GM18507 (cell line): ENCODE measurements at places on chromosomes 13 and 19.

DNA sequence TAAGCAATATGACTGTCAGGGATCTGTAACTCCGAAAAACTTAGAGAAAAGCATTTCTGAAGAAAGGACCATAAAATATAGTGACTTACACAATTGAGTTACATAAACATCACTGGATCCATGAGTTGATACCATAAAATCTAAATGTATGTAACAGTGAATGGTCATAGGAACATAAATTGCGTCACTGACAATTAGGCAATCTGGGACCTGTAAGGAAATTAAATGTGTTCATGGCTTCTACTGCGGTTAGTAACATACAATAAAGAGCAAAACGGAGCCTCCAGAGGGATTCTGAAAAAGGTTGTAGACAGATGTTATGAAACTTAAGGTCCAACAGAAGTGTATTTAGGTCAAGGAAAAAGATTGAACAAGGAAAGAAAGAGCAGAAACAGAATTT is 27.1 kb downstream of the POU4F1 start:
- DNase-seq = no peak

GRCh38 chr13:107743526-107743925 is 471.8 kb downstream of the LIG4 start:
- no peak for DNase-seq

DNA sequence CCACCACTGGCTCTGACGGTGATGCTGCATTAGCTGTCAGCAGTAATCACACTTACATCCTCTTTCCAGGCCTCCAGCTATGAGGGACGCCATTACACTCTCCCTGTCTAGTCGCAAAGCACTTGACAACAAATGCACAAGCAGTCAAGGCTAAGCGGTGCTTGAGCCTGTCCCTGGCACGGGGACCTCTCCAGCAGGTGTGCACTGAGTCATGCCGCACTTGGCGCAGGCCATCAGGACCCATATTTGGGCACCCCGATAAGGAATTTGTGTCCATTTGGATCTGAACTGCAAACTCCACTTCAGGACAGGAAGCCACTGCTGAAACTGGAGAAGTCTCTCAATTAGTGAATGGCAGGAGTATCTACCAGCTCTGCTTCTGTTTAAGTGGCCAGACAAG is 301.9 kb upstream of the OBI1 start:
- no peak for DNase-seq

DNA sequence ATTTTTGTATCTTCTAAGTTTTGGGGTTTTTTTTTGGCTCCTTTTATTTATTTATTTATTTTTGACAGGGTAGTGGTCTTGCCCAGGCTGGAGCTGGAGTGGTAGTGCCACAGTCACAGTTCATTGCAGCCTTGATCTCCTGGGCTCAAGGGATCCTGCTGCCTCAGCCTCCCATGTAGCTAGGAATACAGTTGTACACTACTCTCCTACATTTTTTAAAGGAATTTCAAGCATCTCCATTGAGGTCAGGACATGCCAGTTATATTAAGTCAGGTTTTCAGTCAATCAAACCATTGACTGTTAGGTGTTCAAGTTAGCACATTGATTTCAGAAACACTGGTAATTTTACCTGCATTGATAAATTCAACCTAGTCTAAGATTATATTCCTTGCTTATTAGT is 480.5 kb upstream of the SPRY2 start:
- DNase-seq = no peak

- no peak for DNase-seq
These were observed 8.9 kb downstream of the ZNF586 start for GRCh38 chr19:57778336-57778735.

- DNase-seq = peak; percentile 1
These were observed 1074.3 kb upstream of the PCDH9 start for GRCh38 chr13:68304286-68304893.

- no peak for DNase-seq
These were observed 2.6 kb downstream of the GRIK5 start for GRCh38 chr19:42067315-42067888.

DNA sequence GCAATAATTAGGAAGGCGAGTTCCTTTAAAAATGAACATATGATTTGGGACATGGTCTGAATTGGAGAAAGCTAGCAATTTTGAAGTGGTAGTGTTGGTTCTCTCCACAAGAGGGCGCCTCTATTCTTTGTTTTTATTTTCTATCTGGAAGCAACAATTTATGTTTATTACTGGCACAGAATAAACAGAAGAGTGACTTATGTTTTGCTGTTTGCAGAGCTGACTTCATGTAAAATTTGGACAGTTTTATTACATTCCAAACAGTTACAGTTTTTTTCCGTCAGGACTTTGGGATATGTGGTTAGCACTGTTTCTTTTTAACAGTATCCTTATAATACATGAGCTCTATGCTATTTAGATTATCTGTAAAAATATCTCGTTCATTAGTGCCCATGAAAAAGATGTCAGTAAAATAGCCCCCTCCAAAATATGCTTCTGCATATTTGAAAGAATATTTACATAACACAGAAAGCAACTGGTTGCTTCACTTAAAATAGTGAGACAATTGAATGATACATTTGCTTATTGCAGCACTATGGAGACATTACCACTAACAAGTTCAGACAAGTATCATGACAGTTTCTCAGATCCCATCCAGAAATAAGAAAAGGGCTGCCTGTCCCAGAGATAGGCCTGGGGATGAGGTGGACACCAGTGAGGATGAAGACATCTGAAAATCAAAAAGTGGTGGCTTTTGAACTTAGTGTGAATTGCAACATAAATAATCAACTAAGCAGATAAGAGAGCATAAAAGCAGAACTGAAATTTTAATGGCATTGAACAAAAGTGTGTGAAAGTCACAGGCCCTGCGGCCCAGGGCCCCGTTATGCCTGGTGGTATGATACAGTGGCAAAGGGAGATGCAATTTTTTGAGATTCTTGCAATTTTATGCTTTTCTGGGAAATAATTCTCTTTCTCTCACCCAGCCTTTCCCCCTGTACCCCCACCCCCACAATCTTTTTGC is 32.3 kb upstream of the FGF9 start:
- peak; percentile 9 for DNase-seq

GRCh38 chr13:37090912-37091311 is 14.6 kb downstream of the CSNK1A1L start:
- no peak for DNase-seq
